Naive thymus-derived CD4-positive, alpha-beta T cell (primary cell): ENCODE measurements at places on chromosomes 4 and X. TPM values are rescaled to one million over a fixed set of nuclear protein-coding genes. Genes with fewer than 3 reads are reported as not detected.

P2RY10 gene
- polyA plus RNA-seq: 52.7 TPM

FAM133A gene
- not detected for polyA plus RNA-seq

PDGFRA gene
- not detected for polyA plus RNA-seq

STAP1 gene
- polyA plus RNA-seq: 9.7 TPM

BTK gene
- 0.06 TPM for polyA plus RNA-seq

RGN gene
- not detected for polyA plus RNA-seq

CXCL11 gene
- polyA plus RNA-seq: not detected

MTTP gene
- not detected for polyA plus RNA-seq

IL2RG gene
- polyA plus RNA-seq: 933 TPM

MAGEA9 gene
- polyA plus RNA-seq: not detected

ADGRG4 gene
- polyA plus RNA-seq: not detected

CYSLTR1 gene
- 35.8 TPM for polyA plus RNA-seq

PPARGC1A gene
- not detected for polyA plus RNA-seq

FRG2 gene
- not detected for polyA plus RNA-seq

DDX53 gene
- not detected for polyA plus RNA-seq

OPRPN gene
- polyA plus RNA-seq: not detected

ARMCX5 gene
- 13.0 TPM for polyA plus RNA-seq

GPRASP1 gene
- 9.6 TPM for polyA plus RNA-seq

IDUA gene
- polyA plus RNA-seq: 8.3 TPM

ASB12 gene
- polyA plus RNA-seq: not detected
